T-helper 22 cell (primary cell): ENCODE measurements at places on chromosomes 11 and 22.

GRCh38 chr11:59556115-59556916 is 45.0 kb downstream of the OR4D9 start:
- DNase-seq, result no peak

DNA sequence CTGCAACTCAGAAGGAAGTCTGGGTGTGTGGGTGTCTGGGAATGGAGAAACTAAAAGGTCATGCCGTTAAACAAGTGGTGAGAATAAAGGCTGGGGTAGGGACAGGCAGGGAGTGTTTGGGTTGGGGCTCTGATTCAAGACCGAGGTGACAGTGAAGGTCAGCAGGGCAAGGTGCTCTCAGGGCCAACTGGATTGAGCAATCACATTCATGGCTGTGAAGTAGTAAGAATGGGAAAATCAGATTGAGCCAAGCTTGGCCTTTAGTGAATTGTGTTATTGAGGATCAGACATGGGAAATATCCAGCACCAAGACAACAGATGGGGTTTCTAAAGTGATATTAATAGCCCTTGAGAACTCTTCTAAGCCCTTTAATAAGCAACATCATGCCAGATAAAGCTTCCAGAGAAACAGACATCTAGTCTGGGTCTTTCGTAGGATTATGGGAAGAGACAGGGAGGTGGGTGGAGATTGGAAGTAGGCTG is 24.3 kb downstream of the SCN3B start:
- no peak for DNase-seq

DNA sequence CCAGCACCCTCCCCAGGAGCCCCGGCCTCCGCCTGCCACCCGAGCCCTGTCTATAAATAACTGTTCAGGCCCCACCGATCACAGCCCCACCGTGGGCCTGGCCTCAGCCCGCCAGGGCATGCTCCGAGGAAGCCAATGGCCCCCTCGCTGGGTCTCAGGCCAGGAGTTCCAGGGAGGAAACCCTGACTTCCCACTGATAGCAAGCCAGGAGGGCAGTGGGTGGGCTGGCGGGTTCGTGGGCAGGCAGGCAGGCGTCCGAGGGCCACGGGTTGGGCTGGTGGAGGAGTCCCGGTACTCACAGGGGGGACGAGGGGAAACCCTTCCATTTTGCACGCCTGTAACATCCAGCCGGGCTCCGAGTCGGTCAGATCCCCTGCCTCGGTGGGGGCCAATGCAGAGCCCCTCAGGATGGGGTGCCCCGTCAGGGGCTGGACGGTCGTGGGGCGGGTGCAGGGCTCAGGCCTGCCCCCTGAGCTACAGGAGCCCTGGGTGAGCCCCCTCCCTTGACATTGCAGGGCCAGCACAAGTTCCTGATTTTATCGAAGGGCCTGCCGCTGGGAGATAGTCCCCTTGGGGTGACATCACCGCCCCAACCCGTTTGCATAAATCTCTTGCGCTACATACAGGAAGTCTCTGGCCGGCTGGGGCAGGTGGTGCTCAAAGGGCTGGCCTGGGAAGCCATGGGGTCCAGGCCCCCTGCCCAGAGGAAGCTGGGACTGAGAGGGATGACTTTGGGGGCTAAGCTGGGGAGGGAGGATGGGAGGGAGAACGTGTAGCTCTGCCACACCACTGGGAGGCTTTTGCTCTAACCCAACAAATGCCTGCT is at the start of gene SPI1:
TSS of gene SPI1 (minus strand) at position 538 of the 826 bp plus-strand sequence. CDS start at position 344, 194 bp downstream.
- no peak for DNase-seq

GRCh38 chr11:6062691-6063358 is 32.3 kb upstream of the OR56A1 start:
- no peak for DNase-seq

- DNase-seq, result no peak
Observed at GRCh38 chr11:125330462-125331325, 165.4 kb downstream of the FEZ1 start.

GRCh38 chr22:47210686-47211085 is 448.2 kb downstream of the TBC1D22A start:
- no peak for DNase-seq

DNA sequence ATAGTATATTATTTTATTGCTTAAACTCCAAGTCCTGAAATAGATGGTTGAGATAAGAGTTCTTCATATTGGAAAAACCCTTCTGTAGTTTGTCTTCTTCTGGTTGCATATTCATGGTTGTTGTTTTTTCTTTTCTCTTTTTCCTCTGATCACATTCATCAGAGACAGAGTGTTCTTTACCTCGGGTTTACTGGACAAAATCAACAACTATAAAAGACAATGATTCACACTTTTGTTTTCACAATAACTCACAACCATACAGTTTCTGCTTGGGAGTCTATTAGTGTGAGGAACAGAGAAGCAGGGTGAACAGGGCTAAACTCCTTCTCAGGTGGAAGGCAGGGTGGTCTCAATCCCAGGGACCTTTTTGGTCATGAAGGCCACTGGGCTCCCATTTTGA is 2.6 kb upstream of the SLC22A25 start:
- no peak for DNase-seq

DNA sequence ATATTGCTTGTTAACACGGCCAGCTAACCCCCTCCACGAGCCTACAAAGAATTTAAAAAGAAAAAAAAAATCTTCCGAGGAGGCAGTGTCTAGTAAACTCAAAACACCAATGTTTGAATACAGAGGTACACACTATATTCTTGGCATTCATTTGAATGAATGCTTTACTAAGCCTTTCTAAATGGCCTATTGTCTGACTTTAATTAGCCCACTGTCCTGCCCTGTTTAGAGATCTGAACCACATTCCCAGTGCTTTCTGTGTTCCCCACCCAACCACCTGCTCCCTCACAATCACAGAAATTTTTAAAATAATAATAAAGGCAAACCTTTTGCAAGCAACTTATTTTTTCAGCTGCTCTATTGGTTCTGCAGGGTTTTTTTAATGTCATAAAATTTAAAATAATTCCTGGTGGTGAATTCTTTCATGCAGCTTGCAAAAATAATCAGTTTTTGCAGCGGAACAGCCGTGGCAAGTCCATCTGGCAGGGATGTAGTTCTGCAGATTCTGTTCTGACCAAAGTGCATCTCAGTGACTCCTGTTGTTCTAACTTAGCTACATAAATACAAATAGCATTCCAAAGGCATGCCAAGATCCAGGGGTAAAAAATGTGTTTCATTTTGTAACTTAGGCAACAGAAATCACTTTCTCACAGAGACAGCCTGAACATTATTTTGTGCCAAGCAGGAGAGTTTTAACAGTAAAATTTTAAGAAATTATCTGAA is 23.8 kb downstream of the POU2AF2 start:
- no peak for DNase-seq

- DNase-seq, result no peak
Observed at GRCh38 chr11:45212566-45213315, 66.3 kb downstream of the PRDM11 start.

DNA sequence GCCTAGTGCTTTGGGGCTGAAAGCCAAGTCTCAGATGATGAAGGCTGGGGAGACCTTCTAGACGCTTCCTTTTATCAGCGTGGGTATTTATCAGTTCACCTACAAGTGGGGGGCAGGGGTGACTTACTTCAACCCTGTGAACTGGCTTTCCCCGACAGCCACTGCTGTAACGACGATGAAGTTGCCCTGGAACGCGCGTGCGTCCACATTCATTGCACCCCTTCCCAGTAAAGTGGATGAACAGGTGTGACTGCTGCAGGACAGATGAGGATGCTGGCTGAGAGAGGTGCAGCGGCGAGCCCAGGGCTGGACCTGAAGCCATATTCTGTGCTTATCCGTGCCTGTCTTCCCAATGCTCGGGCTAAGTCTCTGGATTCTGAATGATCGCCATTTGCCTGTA is 1122.3 kb downstream of the TBC1D22A start:
- no peak for DNase-seq

GRCh38 chr11:71563406-71563805 is 2.0 kb upstream of the KRTAP5-10 start:
- no peak for DNase-seq

GRCh38 chr11:28259177-28259843 is 151.1 kb downstream of the METTL15 start:
- DNase-seq, result no peak

GRCh38 chr11:100990931-100991330 is 138.7 kb downstream of the PGR start:
- DNase-seq, result no peak

DNA sequence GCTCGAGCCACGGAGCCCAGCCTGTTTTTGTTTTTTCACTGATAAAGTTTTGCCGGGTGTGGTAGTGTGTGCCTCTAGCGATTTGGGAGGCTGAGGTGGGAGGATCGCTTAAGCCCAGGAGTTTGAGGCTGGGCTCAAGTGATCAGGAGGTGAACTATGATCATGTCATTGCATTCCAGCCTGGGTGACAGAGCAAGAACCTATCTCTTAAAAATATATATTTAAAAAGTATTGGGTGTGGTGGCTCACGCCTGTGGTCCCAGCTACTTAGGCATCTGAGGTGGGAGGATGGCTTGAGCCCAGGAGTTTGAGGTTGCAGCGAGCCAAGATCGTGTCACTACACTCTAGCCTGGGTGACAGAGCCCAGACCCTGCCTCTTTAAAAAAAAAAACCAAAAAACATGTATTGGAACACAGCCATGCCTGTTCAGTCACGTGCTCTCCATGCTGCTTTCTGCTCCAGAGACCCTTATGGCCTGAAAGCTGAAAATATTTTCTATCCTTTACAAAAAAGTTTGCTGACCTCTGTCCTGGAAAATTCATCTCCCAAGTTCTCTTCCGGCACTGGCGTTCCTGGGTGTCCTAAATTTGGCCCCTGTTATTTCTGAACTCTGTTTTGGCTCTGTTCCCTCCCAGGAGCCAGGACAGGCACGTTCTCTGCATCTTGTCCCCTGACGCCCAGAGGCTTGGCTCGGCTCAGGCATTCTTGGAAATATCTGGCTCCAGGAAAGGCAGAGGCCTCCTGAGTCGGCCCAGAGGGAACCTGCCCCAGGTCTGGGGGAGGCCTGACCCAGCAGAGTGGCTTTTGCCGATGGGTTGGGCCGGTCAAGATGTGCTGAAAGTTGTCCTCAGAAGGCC is 61.3 kb upstream of the PPP6R3 start:
- no peak for DNase-seq
